Stimulated activated naive CD8-positive, alpha-beta T cell treated with anti-CD3 and anti-CD28 coated beads, Interleukin-15, Interleukin-2, amounts not matched to agents 100 U/mL and 50 U/mL, for 24 hours (primary cell): ENCODE measurements at places on chromosomes 2 and 18.
A peak's percentile ranks its signal among the peaks of the same experiment; 100 is the strongest.

DNA sequence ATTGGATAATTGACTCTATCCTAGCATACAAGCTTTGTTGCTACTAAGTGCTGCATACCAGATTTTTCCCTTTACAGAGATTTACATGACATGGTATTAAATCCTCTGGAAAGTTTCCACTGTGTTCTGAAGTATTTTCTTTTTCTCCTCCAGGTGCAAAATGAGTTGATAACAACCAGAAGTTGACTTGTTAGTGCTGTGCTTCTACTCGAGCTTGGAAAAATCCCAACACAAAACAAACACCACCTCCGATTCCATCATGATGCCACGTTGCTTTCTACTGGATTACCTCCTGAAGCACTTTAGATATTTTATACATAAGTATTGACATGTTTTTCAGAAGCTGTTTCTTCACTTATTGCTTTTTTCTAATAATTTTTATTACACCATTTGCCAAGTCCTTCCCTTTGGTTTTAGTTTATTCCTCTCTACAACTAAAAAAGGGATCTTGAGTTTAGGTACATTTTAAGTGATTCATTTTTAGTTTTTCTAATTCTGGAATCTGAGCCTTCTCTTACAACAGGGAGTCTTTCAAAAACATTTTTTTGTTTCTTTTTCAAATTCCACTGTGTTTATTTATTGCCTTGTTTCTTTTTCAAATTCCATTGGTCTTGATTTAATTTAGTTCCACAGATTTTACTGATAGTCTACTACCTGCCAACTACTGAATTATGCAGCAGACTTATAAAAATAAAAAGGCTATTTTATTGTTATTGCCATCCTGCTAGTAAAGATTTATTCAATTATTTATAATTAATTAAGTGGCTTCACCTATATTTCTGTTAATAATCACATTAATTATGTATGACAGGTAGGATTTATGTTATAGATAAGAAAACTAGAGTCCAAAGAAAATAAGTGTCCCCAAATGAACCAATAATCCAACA, 143.4 kb downstream of the PPP1R1C start:
- no peak for DNase-seq

- DNase-seq: no peak
Measured at GRCh38 chr18:2223449-2223848, 347.9 kb downstream of the METTL4 start.

DNA sequence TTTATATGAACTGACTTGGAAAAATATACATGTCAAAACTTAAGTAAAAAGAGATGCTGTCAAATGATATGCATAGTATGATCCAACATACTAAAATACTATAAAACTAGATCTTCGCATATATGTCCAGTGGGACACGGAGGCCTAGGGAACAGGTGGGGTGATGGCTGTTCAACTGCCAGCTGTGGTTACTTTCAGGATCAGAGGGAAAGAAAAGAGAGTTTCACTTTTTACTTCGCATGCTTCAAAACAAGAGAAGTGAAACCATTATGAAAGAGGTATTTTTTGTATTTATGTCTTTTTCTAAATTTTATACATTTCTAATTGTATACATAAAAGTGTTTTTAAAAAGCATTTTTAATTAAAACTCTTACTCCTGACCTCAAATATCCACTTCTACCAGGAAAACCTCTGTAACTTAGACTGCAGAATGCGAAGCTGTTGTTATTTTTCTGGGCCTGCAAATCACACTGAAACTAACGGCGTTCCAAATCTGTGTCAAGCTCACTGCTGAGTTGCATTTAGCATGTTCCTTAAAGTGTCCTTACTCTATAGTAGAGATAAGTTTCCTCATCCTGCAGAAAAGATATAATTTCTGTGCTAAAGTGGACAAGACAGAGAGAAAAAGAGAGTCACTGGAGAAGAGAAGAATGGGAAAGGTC, 97.8 kb upstream of the SLC35G4 start:
- DNase-seq: no peak

DNA sequence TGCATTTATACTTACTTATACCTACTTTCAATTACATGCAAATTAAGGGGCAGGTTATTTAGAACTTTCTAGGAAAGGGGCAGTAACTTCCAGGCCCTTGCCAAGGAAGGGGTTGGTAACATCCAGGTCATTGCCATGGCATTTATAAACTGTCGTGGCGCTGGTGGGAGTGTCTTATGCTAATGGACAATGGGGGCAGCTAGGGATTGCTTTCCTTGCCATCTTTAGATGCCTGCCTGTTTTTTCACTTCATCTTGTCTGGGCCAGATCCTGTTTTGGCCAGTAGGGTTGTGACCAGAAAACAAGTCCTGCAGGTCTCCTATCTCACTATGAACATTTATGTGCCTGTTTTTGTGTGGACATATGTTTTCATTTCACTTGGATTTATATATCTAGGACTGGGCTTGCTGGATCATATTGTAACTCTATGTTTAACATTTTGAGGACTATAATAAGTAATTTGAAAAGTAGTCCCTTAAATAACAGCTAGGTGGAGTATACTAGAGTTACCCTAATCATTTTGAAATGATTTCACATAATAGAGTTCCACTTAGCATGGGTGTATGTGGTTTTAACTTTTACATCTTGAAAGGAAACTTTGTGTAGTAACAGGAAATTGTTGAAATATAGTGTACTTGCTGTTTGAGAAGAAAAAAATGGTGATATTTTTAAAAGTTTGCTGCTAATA, 56.1 kb downstream of the LCLAT1 start:
- no peak for DNase-seq

GRCh38 chr2:230991598-230991997, 4.3 kb upstream of the SPATA3 start:
- DNase-seq: no peak

DNA sequence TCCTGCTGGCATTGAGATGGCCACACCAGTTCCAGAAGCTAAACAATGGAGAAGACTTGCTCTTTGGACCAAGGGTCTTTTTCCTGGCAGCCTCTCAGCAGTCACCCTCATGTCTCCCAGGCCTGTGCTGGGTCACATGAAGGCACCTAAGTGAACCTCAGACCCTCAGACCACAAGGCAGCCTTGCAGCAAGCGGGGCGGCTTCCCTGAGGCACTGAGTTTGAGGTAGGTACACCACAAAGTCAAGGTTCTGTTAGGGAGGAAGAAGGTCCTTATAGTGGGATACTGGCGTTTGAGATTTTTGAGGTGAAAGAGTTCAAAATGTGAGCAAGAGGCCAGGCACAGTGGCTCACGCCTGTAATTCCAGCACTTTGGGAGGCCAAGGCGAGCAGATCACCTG, 8.5 kb upstream of the PRELID3A start:
- no peak for DNase-seq

GRCh38 chr2:191675807-191676721, 1.9 kb upstream of the NABP1 start:
- DNase-seq: peak; percentile 58

DNA sequence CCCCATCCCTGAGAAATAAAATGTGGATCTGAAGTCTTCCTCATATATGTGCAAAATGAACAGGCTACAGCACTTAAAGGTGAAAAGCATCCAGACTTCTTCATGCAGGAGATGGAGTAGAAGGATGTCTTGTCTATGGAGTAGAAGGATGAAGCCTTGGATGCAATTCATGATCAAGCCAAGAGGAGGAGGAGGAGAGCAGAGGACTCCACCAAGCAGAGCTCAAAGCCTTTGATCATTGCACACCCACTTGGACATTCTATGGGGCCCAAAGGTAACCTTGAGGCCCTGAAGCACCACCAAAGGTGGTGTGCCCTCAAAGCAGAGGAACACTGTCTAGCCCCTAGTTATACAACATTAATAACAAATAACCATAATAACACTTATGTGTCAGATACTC, 17.3 kb downstream of the ACMSD start:
- no peak for DNase-seq

DNA sequence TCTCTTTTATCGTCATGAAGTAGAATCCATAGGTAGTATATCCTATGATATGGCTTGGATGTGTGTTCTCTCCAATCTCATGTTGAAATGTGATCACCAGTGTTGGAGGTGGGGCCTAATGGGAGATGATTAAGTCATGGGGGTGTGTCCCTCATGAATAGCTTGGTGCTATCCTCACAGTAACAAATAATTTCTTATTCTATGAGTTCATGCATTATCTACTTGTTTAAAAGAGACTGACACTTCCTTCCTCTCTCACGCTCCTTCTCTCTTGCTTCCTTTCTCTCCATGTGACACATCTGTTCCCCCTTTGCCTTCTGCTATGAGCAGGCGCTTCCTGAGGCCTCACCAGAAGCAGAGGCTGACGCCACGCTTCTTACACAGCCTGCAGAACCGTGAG, 165.6 kb downstream of the MREG start:
- DNase-seq: no peak

- DNase-seq: no peak
Measured at GRCh38 chr18:1361936-1362335, 457.3 kb downstream of the ADCYAP1 start.

DNA sequence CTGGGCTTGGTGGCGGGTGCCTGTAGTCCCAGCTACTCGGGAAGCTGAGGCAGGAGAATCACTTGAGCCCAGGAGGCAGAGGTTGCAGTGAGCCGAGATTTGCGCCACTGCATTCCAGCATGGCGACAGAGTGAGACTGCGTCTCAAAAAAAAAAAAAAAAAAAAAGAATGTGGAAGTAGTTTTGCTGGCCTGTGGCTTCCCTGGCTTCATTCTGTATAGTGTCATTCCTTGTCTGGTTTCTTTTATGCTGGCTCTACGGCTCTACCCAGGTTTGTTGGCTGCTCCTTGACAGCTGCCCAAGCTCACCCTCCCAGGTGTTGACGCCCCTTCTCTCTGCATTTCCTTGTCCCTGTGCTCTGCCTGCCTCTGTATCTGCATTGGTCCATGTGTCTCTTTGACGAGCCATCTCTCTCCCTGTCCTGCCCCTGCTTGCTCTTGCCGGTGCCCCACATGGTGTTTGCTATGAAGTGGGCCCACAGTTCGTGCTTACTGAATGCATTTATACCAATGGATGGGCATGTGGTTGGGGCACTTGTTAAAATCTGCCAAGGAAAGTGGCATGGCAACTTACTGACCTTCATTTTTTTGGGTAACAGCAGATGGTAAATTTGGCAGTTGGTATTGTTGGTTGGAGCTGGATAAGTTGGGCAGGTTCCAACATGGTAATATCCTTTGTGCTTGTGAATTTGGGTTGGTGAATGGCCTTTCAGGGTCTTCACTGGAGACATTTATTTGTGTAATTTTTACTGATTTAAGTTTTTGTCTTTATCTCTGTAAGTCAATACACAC, 113.9 kb downstream of the MAP4K4 start:
- no peak for DNase-seq

DNA sequence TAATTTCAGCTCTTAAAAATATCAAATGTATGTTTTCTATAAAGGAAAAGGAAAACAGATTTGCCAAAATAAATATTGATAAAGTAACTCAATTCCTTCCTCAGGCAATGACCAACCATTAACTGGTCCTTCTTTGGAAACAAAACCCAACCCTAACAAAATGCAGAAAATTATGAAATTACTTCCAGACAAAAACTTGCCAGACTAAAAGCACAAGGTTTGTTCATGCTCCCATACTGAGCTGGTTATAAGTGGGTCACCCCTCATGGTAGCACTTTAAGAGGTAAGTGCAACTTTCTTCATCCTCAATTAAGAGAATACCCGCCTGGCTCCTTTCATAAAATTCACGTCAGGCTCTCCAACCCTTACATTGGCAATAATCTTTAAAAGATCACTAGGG, 31.1 kb upstream of the TTC32 start:
- DNase-seq: no peak

GRCh38 chr18:45663403-45664045, 48.2 kb downstream of the SLC14A2 start:
- no peak for DNase-seq

DNA sequence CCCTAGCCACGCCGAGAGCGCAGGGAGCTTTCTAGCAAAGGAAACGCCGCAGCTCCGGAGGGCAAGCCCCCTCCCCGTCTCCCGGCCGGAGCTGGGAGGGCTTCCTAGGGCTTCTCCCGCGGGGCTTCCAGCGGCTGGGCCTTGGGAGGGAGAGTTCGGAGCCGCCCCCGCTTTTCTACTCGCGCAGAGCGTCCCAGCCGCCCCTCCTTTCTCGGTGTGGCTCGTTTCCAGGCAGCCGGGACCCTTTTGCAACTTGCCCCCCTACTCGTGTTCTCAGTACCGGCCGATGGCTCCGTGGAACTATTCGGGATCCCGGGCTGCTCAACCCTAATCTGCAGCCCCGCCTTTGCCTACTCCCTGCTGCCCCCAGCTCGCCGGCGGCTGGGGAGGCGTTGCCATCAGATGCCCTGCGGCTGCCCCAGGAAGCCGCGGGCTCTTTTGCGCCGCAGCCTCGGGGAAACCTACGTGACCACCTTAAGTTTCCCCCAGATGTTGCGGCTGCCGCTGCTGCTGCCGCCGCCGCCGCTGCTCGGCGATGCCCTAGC, 1.5 kb upstream of the NR4A2 start:
- peak; percentile 84 for DNase-seq

GRCh38 chr2:182573553-182573952, 142.5 kb upstream of the DNAJC10 start:
- DNase-seq: no peak

- no peak for DNase-seq
Measured at GRCh38 chr2:241666627-241667400, 19.8 kb downstream of the DTYMK start.

DNA sequence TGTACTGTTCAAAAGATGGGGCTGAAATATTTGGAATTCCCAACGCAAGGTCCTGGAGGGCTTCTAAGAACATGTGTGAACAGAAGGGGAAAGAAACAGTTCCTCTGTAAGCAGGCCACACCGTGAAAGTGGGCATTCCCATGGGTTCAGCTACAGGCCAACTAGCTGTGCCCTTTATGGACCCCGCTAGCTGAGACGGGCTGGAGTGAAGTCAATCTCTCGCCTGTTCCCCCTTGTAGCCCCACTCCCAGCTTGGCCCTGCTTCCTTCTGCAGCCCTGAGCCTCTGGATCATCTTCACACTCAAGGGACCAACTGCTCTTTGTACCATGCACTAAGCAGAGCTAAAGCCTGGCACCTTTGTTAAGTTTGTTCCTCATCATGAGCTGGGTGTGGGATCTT, 55.4 kb downstream of the POLR1A start:
- DNase-seq: no peak

DNA sequence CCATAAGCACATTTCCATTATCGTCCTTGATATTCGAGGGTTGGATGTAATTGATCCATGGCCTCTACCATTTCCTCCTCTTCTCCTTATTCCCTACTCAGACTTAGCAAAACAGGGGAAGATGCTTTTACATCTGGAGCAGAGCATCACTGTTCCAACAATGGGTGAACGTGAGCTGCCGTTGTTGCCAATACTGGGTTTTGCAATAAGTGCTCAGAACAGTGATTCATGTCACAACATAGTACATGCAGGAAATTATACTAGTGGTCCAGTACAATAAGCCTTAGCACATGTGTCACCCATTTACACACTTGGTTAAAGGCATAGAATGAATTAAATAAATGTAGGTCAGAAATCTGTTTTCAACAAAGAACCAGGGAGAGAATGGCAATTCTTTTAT, 112.4 kb downstream of the DCC start:
- no peak for DNase-seq

DNA sequence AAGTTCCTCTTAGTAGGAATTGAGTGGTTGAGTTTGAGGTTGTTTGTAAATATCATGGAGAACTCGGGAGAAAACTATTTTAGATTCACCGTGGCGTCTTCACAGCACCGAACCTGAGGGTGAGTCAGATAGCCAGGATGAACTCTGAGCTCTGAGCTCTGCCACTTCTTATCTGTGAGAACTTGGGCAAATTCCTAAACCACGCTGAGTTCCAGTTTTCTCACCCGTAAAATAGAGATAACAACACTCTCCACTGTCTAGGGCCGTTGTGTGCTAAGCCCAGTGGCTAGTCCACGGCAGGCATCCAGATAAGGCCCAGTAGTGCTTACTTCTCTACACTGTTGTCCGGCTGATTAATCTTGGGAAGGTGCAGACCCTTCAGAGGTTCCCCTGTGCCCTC, 7.0 kb downstream of the KIF5C start:
- no peak for DNase-seq

GRCh38 chr2:145156199-145156598, 636.3 kb upstream of the ZEB2 start:
- no peak for DNase-seq
